D721Med (cell line): ENCODE measurements at places on chromosomes 3 and 15.

GRCh38 chr3:48047841-48048464, 31.7 kb upstream of the MAP4 start:
- DNase-seq: no peak

GRCh38 chr3:188683032-188683521, 488.7 kb upstream of the TPRG1 start:
- DNase-seq: no peak

DNA sequence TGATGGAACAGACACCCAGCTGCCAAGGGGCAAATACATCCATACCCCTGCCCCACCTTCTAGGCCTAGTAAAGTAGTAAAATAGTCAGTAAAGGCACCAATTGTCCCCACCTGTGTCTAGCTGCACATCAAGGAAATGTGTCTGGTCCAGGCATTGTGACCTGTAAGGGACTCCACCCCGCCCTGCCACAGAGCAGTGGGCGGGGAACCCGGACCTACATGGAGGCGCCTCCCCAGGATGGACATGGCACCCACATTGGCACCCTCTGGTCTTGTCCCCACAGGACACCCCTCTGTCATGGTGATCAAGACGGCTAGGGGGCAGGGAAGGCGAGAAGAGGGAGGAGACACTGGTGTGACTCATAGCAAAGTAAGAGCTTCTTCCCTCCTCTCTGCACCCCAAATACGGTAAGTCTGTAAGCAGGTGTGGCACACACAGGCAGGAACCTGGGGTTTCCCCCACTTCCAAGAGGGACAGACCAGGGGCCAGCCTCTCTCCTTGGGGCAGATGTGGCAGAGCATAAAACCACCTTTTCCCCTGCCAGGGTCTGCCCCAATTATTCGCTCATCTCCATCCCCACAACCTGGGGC, 13.5 kb upstream of the LINGO1 start:
- DNase-seq: no peak

GRCh38 chr15:71509139-71509538, 301.2 kb upstream of the NR2E3 start:
- no peak for DNase-seq
